ENCODE measurements at places on chromosomes 3 and 15.

GRCh38 chr3:54344601-54345231 is 222.4 kb downstream of the CACNA2D3 start:
- DNase-seq = no peak

DNA sequence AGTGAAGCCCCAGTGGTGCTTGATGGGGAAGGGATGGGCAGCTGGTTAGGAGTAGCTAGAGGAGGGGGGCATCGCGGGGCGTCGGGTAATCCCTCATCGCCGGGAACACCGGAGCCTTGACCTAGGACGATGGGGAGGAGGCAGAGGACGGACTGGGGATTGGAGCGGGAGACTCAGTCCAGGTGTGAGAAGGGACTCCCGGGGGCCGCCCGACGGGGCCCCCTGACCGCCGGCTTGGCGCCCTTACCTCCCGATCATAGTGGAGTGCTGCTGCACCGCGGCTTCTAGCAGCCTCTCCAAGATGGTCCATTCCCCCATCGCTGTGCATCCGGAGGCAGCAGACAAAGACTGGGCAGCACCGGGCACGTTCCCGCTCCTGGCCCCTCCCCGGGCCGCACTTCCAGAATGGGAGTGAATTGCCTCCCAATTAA is 612 bp downstream of the GJD2 start:
- DNase-seq = no peak

GRCh38 chr3:110066206-110066605 is 728.9 kb upstream of the DPPA4 start:
- DNase-seq = no peak

- DNase-seq = no peak
Observed at GRCh38 chr15:88181613-88182012, 74.9 kb downstream of the NTRK3 start.

- DNase-seq = no peak
Observed at GRCh38 chr3:7897655-7898054, 604.0 kb upstream of the LMCD1 start.

DNA sequence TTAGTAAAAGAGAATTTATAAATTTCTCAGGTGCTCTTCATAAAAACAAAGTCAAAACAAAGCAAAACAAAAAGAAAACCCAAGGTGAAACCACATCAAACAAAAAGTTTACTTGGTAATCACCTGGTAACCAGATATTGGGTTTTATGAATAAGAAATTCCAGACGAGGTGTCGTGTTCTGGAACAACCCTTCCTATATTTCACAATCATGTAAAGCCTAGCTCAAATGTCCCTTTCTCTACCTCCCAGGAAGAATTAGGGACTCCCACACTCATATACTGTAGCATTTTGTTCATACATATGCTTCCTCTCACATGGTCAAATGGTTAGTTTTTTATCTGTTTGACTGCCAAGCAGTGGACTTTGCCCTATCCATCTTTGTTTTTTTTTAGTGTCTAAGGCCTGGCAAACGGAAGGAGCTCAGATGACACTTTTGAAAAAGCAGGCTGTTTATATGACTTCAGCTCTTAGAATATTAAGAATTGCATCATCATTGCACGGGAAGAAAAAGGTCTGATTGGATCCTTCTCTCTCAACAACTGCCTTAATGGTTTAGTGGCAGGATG is 326.7 kb upstream of the TBL1XR1 start:
- no peak for DNase-seq

- no peak for DNase-seq
Observed at GRCh38 chr3:125203731-125204130, 8.8 kb downstream of the SLC12A8 start.

DNA sequence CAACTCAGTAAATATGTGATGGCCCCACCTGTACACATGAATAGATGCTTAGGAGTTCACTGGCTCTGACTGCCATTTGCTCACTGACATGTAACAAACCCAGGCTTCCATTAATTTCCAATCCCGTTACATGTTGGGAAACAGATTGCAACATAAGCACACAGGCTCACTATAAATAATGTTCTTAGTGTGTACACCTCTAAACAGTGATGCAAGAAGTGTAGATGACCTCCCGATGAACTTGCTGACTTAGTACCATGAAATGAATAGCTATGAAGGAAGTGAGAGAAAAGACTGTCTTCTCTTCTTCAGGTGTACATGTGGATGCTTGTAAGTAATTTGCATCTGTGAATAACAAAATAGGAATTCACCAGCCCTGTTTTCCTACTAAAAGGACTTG is 21.4 kb upstream of the FSIP1 start:
- DNase-seq = no peak

DNA sequence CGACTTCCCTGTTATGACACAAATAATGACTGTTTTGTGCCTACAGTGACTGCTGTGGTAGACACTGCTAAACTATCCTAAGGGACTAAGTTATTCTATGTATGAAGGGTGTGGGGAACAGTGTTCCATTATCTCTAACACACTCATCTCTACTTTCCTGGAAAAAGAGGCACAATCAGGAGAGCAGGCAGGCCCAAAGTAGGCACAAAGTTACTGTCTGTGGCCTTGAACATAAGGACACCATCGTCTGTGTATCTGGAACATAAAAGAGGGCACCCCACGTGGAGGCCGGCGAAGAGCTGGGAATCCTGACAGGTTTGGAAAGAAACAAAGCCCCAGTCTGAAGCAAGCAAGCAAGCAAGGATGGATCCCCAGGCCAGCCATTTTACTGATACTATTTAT is 1.5 kb downstream of the ABCC5 start:
- DNase-seq = no peak

DNA sequence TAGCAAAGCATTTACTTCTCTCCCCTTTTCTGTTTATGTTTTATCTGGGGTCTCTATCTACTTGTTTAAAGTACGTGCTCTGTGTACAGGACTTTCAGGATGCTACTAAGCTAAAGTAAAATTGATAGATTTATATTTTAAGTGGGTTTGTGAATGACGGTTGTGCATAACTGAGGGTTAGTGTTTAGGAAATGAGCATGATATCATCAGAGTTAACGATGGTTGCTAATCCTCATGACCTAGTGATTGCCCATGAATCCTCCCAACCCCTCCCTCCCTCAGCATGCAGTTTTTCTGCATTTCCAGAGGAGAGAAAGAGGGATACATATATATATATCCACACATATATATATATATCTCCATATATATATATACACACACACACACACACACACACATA is 957.2 kb downstream of the TUSC7 start:
- DNase-seq = no peak

GRCh38 chr3:196813903-196814302 is 53.8 kb upstream of the SENP5 start:
- no peak for DNase-seq

GRCh38 chr3:23304424-23304823 is 101.3 kb downstream of the UBE2E2 start:
- no peak for DNase-seq

- no peak for DNase-seq
Observed at GRCh38 chr15:68303560-68304436, 26.3 kb downstream of the FEM1B start.

DNA sequence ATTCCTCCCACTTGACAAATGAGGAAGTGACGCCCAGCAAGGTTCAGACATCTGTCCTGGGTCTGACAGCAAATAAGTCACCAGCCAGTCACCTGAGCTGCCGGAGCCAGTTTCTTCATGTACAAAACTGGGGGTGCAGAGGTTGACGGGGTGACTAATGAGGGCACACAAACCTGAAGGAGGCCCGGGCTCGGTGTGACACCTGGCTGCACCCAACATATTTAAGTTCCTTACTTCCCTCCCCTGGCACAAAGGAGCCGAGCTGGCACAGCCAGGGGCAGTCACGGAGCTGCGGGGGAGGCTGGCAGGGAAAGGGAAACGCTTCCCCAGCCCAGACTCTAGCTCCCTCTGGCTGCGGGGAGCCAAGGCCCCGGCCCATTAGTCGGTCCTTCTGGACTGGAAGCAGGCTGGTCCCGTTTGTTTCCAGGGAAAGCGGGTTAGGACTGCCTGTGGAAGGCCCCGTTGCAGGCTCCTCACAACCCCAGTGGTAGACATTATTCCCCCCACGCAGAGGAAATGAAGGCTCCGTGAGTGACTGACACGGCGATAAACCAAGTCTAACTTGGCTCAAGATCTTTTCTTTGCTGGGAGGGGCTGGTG is 2.3 kb downstream of the FBXL22 start:
- no peak for DNase-seq

- DNase-seq = no peak
Observed at GRCh38 chr3:144380849-144381248, 409.2 kb downstream of the DIPK2A start.

- DNase-seq = no peak
Observed at GRCh38 chr3:16303037-16303575, 38.1 kb downstream of the OXNAD1 start.

DNA sequence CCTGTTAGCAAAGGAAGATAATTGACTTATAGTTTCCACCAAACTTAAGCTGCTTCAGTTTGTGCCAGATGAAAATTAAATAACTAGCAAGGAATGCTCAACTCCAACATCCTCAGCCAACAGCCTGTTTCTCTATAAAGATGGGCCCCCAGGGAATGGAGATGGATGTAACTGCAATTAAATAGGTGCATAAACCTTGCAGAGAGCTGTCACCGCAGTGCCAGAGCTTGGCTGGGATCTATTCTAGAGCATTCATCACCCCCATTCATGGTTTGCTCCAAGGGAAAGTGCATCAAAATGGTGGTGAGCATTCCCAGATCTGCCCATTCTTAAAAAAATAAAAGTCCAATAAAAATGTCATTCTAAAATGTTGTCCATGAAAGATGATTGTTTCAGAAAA is 19.7 kb upstream of the RORA start:
- no peak for DNase-seq

- DNase-seq = no peak
Observed at GRCh38 chr3:111676211-111677006, 81.3 kb upstream of the ZBED2 start.

DNA sequence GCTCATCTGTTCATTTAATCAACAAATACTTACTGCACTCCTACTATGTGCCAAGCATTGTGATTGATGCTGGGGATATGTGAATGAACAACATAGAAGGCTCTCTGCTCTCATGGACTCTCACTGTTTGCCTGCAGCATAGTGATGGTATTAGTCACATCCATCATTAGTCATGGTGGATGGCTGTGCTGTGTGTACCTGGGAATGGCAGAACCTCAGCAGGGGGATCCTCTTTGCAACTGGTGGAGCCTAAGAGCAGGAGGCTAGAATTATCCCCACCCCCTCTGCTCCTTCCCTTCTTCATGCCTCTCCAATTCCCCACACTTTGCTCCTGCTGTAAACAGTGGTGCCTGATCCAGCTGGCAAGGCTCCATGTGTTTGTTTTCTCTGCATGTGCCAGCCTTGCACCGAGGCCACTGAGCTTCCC is 20.5 kb downstream of the BOC start:
- no peak for DNase-seq

DNA sequence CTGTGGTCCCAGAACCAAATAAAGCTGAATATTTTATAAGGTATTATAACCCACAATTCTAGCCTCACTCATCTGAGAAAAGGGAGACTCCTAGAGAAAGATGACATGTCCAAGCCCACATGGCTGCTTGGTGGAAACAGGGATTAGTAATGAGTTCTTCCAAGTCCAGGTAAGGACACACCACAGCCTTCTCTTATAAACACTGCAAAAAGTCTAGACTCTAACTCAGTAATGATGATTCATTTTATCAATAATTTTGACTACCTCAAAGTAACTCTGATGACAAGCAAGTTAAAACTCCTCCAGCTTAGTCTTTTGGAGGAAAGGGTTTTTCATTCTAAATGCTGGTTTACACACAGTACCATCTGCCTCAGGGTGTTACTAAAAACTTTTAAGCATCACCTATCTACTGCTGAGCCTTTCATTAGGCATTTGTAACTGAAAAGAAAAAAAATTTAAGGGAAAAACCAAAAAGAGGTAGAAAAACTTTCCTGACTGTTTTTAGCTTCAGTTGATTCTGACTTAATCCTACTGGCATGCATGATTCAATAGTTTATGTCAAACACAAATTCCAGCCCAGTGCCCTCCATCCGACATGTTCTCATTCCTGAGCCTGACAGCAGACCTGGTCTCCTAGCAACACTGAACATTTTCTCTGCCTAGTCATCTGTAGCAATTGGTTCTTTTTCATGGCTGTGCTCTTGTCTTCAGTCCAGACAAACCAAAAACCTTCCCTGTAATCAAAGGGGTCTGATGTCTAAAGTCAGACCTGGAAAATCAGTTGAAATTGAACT is 43.9 kb downstream of the P3H2 start:
- no peak for DNase-seq

DNA sequence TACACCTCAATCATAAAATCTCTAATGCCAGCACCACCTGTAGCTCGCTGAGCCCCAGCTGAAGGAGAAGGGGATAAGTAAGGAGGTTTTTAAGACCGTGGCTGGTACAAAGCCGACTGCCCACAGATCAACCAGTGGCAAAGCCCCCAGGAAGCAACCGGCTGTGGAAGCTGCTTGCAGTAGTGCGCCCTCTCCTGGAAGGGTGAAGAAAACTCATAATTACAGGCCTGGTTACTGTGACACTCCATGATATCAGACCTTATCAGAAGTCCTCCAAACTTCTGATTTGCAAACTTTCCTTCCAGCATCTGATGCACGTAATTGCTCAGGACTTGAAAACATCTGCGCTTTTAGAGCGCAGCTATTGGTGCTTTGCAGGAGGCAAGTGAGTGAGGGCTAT is 63.1 kb upstream of the MCTP2 start:
- no peak for DNase-seq

DNA sequence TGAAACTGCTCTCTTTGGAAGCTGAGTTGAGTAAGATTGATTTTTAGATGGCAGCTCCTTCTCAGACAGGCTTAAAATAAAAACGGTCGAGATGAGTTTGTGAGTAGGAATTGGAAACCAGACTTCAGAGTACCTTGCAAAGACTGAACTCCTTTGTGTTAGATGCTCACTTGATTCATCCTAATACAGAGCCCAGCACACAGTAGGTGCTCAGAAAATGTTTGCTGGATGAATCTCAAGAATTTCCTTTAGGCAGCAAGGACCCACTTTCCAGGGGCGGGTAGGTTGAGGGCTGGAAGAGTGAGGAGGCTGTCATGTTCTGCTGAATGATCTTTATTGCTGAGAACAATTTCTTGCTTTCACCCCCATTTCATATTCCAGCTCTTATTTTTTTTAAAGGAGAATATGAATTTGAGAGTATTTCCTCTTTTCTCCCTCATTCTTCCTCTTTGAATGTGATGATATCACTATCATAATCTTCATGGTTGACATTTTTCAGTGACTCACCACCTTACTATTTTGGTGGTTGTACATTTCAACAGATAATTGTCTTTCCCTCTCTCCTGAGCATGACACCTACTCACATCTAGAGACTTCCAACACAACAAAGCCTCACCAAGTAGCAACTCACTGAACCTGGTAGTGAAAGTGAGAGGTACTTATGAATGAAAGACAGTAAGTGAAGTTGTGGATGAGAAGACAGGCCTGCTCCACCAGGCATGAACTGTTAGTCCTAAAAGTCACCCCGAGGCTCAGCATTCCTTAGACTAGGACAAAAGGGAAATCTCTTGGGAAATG is 113.3 kb downstream of the PDCD6IP start:
- no peak for DNase-seq

DNA sequence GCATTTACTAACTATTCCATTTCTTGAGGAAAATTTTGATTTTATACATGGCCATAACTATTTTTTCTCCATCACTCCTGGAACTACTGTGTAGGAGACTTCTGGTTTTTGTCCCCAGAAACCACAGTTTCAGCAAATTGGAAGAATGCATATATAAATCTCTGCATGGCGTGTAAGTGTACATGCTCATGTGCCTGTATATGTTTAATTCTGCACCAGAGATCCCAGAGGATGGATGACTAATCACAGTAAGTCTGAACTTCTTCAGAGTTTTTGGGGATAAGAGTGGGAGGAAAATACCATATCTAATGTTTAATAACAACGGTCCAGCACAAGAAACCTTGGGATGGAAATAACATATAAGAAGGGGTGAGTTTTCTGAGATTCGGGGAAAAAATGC is 10.9 kb upstream of the COL6A6 start:
- DNase-seq = no peak

GRCh38 chr3:56864090-56864489 is 62.3 kb upstream of the ARHGEF3 start:
- DNase-seq = no peak
